Activated CD4-positive, CD25-positive, alpha-beta regulatory T cell (primary cell): ENCODE measurements at places on chromosomes 7 and 10.

GRCh38 chr7:143485094-143485493 is 7.4 kb downstream of the TAS2R41 start:
- no peak for DNase-seq

GRCh38 chr10:21953585-21954057 is 49.9 kb downstream of the DNAJC1 start:
- no peak for DNase-seq

DNA sequence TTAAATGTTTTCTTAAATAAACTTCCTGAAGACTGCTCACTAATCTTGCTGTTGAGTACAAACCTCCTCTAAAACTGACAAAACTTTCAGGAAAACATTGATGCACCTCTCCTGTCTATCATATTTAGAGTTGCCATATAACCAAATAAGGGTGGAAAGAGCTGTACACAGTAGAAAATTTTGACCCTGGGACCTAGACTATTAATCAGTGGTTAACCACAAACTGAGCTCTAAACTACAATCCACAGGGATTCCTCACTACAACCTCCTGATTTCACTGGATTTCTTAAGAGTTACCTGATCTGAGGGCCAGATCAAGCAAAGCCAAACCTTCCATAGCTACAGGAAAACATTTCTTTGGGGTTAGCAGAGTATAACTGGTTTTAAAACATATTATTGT is 39.9 kb upstream of the WNT16 start:
- no peak for DNase-seq

DNA sequence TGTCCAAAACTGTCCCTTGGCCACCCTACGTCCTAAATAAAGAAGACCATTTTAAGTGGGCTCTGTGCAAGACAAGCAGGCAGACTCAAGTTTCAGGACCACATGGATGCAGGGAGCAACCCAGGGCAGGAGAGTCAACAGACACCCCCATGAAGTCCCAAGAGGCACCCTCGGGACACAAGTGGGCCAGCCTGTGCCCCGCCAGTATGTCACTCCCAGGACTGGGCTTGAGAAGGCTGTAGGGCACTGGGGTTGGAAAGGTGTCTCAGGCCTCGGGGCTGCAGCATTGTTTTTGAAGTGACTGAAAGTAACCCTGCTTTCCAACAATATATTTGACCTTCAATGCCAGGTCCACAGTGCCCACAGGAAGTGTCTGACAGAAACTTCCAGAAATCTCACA is 157.4 kb downstream of the TNS3 start:
- no peak for DNase-seq

DNA sequence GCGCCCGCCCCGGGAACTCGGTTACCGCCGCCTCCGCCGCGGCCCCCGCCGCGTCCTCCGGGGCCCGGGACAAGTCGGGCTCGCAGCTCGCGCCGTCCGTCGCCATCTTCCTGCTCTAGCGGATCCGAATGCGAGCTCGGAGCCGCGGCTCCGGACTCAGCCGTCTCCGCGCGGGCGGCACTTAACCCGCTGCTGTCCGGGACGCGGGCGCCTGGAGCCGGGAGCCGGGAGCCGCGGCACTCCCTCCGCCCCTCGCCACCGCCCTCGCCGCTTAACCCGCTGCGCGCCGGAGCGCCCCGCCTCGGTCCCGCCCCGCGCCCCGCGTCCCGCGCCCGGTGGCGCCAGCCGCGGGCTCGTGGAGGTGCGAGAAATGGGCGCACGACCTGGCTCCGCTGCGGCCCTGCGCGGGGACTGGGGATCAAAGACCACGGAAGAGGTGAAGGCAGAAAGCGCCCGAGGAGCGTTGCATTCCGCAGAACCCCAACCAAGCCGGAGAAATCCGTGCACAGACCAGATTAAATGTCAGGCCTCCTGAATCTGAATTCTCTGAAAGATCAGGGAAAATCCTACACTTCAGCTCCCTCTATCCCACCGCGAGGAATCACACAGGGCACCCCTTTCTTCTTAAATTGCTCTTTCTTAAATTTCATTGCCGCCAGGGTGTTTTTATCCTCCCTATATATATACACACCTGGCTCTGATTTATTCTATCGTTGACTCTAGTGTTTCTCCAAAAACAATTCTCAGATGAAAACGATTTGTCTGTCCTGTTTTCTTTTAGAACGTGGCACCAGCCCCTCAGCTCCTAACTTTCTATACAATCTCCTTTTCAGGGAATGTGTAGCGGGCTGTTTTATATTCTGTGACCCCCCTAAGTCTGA is at the start of gene CTTNBP2:
CTTNBP2 (minus strand) TSS at position 132 of the 881 bp plus-strand sequence; CDS start at position 106, 26 bp downstream.
- DNase-seq: no peak

DNA sequence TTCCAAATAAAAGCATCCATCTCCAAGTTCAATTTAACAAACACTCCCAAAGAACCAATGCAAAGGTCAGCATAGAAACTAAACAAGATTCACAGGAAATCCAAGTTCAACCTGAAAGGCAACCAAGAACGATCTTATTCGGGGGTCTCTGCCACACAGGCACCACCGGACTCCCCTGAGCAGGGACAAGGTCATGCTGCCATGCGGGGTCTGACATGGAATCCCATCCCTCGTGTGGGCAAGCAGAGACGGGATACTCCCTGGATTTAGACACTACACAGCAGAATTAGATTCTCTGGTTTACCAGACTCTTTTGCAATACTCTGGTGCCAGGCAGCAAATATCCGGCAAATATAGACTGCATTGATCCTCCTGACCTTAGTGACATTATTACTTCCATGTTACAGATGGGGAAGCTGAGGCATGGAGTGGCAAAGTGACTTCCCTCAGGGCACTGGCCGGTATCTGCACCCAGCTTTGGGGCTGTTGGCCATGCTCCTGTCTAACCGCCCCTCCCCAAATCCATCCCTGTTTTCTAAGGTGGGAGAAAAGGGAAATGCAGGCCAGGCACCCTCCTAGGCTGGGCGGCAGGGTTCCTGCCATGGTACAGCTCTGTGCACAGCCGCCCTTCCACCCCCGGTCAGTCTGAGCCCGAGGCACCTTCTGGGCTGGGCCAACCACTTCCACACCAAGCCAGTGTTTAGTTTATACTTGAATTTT is 111.8 kb downstream of the VIPR2 start:
- no peak for DNase-seq

- DNase-seq: no peak
Observed at GRCh38 chr7:92875719-92876118, 39.3 kb upstream of the CDK6 start.

DNA sequence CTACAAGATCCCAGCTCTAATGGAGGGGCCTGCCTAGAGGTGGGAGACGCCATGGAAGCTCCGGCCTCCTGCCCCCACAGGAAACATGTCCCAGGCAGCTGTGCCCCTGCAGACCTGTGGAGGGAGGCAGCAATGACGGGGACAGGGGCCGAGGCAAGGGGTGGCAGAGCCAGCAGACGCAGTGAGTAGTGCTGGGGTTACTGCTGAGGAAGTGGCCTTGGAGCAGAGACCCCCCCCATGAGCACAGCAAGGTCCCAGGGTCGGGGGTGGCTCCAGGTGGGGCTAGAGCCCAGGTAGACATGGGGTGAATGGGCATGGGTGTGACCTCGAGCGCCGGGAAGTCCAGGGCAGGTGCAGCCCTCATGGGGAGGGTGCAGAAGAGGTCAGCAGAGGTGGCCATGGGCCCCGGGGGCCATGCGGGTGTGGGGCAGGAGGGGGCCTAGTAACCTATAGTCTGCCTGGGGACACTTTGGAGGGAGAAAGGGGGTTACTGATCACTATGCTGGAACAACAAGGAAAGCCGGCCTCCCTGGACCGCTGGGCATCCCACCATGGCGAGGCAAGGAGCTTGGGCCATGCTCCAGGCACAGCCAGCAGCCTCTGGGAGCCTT is 45.5 kb downstream of the JAKMIP3 start:
- no peak for DNase-seq

GRCh38 chr10:13352519-13352918 is 4.4 kb upstream of the SEPHS1 start:
- DNase-seq: no peak

GRCh38 chr7:159064816-159065510 is 79.7 kb downstream of the VIPR2 start:
- no peak for DNase-seq

DNA sequence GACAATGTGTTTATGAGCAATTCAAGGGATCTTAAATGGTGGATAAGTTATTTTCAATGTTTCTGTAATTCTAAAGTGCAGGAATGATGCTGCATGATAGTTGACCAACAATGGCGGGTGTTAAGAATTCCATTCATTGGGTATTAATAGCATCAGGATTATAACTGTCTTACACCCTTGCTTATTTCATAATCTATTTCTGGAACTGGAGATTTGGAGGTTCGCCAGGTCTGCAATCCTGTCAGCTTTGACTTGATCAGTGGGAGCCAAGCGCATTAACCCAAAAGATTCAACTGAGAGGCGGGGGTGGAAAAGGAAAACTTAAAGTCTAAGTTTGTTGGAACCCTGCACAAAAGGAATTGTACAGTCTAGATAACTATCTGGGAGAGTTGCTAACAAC is 114.9 kb upstream of the ZEB1 start:
- no peak for DNase-seq
